ENCODE measurements at places on chromosomes 7 and 10.

DNA sequence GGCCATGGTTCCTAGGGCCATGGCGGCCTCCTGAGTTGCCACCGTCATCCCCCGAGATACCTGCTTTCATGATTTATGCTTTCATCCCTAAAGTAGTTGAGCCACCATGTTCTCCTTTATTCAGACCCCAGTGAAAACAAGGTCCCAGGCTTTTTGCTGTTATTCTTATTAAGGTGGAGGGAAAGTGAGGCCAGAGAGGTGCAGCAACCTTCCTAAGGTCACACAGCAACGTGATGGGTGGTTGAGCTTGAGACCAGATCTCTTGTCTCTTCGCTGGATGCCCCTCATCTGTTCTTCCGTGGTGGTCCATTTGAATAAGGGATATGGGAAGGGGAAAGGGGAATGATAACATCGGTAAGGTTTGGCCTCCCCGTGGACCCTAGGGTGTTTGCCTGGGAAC lies 142.2 kb downstream of the C10orf105 start:
- no peak for DNase-seq

- DNase-seq: no peak
These were observed 112.7 kb downstream of the REEP3 start for GRCh38 chr10:63633677-63634487.

GRCh38 chr10:132077091-132077490 lies 11.3 kb downstream of the JAKMIP3 start:
- DNase-seq: no peak

DNA sequence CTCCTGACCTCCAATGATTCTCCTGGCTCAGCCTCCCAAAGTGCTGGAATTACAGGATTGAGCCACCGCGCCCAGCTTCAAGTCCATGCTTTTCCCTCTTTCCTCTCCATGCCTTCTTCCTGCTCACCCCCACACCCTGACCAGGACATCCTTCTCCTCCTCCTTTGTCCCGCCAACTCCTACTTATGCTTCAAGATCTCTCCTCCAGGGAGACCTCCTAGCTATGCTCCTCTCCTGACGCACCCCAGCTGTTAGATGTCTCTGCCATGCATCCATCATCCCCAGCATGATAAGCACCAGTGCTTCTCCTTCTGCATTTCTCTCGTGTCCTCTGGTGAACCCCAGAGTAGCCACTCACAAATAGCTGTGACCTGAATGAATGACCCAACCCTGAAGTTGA lies 21.1 kb downstream of the SRRM3 start:
- no peak for DNase-seq

DNA sequence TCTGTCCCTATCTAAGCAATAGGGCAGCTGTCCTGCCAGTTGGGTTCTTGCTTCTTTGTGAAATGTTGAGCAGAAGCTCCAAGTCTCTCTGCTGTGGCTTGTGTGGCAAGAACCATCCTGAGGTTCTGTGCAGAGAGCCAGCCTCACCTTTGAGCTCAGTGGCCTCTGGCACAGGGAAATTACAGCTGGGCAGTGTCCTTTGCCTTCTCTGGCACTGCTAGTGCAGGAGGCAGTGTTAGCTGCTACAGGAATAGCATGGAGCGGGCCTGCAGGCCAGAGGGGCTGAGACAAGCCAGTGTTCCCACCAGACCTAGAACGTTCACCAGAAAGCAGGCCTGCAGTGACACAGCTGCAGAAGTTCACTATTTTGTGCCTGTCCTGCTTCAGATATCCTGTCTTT lies 1.8 kb downstream of the PRXL2A start:
- no peak for DNase-seq

All from activated naive CD8-positive, alpha-beta T cell treated with anti-CD3 and anti-CD28 coated beads for 36 hours (primary cell).